ENCODE measurements at places on chromosomes 6 and 20.
A peak's percentile ranks its signal among the peaks of the same experiment; 100 is the strongest.

DNA sequence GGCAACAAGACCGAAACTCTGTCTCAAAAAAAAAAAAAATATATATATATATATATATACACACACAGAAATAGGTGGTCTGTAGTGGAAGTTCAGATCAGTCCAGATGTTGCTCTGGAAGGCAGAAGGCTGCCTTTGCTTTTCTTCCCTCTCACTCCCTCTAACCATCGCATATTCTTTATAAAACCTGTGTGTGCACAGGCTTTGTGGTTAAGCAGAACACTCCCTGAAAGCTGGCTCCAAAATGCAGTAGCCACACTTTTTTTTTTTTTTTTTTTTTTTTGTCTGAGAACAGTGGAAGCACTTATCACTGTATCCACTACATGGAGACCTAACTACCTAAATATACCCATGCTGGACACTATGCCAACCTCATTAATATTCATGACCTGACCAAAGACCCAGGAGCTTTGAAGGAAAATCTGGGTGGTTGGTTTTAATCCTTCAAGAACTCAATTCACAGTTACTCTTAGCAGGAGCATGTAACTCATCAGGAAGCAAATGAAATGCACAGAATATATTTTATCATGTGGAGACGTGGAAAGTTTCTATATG lies 20.0 kb upstream of the GFOD1 start:
- DNase-seq: no peak

DNA sequence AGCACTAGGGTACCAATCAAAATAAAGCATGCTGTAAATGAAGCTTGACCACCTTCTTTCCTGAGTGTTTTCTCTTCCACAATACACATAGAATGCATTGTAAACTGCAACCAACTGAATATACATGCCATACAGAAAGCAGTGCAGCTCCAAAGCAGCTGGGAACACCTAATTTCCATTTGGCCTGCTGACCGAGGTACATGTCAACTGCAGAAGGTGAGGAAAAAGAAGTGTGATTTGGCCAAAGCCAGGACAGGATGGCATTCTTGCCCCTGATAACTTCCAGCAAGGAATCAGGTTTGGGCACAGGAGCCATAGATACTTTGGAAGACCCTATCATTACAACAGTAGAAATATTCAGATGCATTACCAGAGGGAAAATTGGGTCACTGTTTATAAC lies 258.4 kb downstream of the SLC35F1 start:
- no peak for DNase-seq

GRCh38 chr20:34246126-34246626 lies 5.0 kb downstream of the ASIP start:
- no peak for DNase-seq

GRCh38 chr6:156869980-156870398 lies 92.8 kb downstream of the ARID1B start:
- no peak for DNase-seq

DNA sequence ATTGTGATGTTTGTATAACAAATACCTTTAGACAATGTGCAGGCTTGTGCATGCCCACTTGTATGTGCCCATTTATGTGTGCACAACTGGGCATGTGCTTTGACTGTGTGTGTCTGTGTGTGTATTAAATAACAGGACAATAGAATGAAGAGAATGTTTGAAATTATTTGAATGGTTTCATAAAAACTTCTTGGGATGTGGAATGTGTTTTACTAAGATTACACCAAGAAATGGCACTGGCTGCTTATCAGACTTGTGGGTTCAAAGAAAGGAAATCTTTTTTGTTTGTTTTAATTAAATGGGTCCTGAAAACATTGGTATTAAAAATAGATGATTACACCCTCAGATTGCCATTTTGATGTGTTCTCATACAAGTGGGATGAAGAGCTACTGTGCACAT lies 191.6 kb upstream of the CCN2 start:
- no peak for DNase-seq

- DNase-seq: no peak
These were observed 123.0 kb downstream of the AIG1 start for GRCh38 chr6:143183666-143184065.

- DNase-seq: no peak
These were observed 84.2 kb downstream of the PREP start for GRCh38 chr6:105318660-105319059.

- DNase-seq: no peak
These were observed 35.3 kb upstream of the CCND3 start for GRCh38 chr6:41976794-41977484.

DNA sequence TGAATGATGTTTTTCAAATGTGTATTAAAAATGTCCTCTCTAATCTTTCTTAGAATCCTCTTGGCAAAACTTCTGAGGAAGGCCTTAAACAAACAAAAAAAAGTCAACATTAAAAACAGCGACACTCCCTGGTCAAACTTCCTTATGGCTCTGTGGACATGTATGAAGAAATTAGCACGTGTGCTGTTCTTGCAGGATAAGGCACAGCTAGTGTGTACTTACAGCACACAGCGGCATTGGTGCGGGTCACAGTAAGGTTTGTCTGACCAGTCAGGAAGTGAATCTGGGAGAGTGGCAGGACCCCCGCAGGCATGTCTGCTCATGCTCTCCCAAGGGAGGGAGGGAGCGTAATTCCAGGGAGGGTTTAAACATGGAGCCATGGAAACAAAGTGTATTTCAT lies 38.8 kb downstream of the SLC22A1 start:
- DNase-seq: no peak

DNA sequence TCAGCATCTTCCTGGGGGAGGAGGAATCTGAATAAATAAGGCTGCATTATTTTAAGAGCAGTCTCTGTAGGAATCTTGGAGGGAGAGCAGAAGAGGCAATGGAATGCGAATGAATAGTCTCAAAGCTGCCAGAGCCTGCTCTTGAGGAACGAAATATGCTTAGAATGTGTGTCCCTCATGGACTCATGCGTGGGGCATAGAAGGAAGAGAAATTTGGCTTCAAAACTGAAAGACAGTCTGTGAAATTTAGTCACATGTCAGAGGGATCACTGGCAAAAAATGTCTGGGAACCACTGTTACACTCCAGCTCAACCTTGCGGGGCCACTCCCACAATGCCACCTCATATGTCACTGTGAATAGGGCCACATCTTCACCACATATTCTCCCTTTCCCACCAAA lies 95.5 kb downstream of the GJA10 start:
- DNase-seq: no peak

GRCh38 chr6:157383471-157383870 lies 2.5 kb downstream of the ZDHHC14 start:
- no peak for DNase-seq

- DNase-seq: no peak
These were observed 128.3 kb downstream of the CARMIL1 start for GRCh38 chr6:25407431-25407830.

GRCh38 chr20:64217539-64218221 lies 37.9 kb upstream of the PCMTD2 start:
- DNase-seq: no peak

DNA sequence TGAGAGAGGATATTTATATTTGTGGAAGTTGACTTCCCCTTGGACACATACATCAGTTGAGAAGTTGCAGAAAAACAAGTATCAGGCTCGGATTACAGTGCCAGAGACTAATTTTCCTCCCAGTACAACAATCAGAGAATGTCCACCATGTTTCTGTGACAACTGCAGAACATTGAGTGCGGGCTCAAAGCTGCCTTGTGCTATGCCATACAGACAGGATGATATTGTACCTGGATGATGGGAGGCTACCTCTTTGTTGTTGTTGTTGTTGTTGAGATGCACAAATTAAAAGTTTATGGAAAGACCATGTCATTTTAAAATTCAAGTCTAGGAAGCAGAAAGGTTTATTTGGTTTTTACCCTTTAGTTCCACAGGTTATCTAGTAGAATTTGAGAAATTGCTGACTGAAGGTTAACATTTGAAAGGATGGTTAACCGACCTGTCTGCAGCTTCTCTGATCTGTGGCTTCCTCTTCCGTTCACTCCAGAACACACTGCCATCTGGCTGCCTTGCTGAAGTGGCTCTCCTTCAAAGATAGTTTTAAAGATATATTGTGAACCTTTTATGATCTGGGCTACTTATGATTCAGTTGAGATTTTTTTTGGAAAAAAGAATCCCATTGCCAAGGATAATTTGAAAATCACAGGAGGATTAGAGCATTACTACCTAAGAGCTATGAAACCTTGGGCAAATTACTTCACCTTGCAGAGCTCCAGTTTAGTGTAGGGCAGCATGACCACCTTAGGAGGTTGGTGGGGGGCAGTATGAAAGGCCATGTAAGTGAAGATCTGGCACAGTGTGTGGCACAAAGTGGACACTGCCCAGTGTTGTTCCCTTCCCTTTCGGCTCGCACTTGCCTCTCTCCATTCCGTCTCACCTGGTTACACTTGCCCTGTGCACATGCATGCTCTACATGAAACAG lies 15.9 kb downstream of the TMEM200A start:
- no peak for DNase-seq

DNA sequence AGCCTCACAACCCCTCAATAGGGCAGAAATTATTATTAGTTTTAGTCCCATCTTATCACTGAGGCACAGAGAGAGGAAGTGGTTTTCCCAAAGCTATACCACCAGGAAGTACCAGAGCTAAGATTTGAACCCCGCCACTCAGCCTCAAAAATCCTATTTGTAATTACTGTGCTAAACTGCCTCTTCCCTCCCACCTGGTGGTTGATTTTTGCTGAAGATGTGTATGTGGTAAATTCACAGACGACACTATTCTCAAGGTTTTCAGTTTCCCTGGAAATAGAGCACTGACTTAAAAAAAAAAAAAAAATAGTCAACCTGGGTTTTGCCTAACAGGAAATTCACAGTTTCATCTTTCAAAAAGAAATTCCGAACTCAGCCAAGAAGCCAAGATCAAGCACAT lies 57.9 kb downstream of the TSHZ2 start:
- no peak for DNase-seq

- DNase-seq: no peak
These were observed 62.8 kb downstream of the LY86 start for GRCh38 chr6:6651335-6651734.

DNA sequence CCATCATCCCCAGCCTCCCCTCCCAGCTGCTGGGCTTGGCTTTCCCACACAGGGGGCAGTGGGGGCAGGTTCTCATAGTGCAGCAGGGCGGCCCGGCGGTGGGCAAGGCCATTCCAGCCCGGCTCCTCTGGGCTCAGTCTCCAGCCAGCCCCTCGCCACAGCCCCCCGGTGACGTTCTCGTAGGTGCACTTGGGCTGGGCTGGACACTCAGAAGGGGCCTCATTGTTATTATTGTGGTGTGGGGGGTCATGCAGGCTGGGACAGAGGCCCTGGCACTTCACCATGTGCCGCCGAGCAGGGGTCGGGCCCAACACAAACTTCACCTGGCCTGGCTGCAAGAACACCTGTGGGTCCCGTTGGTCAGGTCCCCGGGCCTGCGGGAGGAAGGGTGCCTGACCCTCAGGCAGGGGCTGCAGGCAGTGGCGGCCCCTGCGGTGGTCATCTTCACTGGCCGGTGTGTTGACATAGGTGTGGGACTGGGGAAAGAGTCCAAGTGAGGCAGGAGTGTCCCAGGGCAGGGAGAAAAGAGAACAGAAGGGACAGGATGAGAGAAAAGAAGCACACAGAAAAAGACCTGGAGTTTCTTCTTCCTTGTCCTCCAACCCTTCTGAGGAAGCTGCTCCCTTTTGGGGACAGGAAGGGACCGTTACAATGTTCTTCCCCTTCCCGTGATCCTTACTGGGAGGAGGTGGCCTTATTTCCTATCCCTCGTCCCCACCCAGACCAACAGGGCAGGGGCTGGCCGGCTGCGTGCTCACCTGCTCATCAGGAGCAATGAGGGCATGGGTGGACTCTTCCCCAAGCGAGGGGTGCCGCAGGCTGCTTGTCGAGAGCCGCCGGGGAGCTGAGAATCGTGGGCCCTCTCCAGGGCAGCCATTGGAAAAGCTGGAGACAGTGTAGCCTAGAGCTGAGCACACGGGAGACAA lies 8.4 kb downstream of the FRS3 start:
- no peak for DNase-seq

- DNase-seq: no peak
These were observed 31.9 kb upstream of the TCP11 start for GRCh38 chr6:35173044-35173426.

- DNase-seq: peak; percentile 23
These were observed 1.1 kb upstream of the VARS2 start for GRCh38 chr6:30912746-30913520.

GRCh38 chr6:159720708-159721107 lies 6.6 kb upstream of the WTAP start:
- peak; percentile 77 for DNase-seq

GRCh38 chr6:88609983-88610382 lies 353.4 kb downstream of the RNGTT start:
- no peak for DNase-seq

- DNase-seq: peak; percentile 48
These were observed 5.6 kb upstream of the TFB1M start for GRCh38 chr6:155319902-155320301.

- DNase-seq: no peak
These were observed 65.0 kb upstream of the CD93 start for GRCh38 chr20:23151008-23151703.

- DNase-seq: no peak
These were observed 622 bp upstream of the KIZ start for GRCh38 chr20:21125072-21125848.

GRCh38 chr6:2895072-2895471 lies 8.0 kb downstream of the SERPINB9 start:
- no peak for DNase-seq

- no peak for DNase-seq
These were observed 152.7 kb downstream of the VEGFA start for GRCh38 chr6:43922426-43923375.

GRCh38 chr6:41428336-41428995 lies 93.1 kb downstream of the NCR2 start:
- DNase-seq: no peak

- no peak for DNase-seq
These were observed 186.8 kb downstream of the ARID1B start for GRCh38 chr6:156963712-156964700.

GRCh38 chr20:16692442-16692841 lies 37.4 kb upstream of the SNRPB2 start:
- no peak for DNase-seq

GRCh38 chr20:63733117-63733516 lies 3.3 kb upstream of the LIME1 start:
- no peak for DNase-seq

DNA sequence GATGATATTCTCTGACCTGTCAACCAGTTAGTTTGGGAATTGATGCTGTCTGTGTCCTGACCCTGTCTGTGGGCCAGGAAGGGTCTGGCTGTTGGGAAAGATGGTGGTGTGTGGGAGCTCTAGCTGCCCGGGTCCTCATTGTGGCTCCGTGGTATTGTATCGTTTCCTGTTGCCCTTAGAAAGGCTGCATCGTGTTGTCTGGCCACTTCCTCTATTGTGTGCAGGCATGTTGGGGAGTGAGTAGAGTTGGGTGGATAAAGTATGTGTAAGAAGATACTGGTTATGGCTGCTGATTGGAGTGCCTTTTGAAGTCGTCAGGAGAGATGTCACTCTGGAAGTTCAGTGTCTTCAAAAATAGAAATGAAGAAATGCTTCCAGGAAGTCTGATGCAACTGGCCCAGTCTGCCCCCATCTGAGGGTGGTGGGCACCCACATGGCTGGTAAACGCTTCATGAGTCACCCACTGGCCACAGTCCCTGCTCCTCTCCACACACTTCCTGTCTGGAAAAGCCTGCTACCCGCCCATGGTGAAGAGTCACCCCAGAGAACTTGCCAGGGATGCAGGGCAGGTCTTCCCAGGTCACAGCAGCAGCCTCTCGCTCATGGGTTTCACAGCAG lies 27.9 kb downstream of the PPARD start:
- DNase-seq: peak; percentile 55

- DNase-seq: peak; percentile 32
These were observed 126.7 kb downstream of the UNC5CL start for GRCh38 chr6:40912158-40912946.

- DNase-seq: no peak
These were observed 243.2 kb downstream of the ARID1B start for GRCh38 chr6:157020398-157020797.
